ENCODE measurements at places on chromosomes 1 and 21.

GRCh38 chr1:230759369-230760065 is 12.3 kb downstream of the CAPN9 start:
- no peak for DNase-seq

DNA sequence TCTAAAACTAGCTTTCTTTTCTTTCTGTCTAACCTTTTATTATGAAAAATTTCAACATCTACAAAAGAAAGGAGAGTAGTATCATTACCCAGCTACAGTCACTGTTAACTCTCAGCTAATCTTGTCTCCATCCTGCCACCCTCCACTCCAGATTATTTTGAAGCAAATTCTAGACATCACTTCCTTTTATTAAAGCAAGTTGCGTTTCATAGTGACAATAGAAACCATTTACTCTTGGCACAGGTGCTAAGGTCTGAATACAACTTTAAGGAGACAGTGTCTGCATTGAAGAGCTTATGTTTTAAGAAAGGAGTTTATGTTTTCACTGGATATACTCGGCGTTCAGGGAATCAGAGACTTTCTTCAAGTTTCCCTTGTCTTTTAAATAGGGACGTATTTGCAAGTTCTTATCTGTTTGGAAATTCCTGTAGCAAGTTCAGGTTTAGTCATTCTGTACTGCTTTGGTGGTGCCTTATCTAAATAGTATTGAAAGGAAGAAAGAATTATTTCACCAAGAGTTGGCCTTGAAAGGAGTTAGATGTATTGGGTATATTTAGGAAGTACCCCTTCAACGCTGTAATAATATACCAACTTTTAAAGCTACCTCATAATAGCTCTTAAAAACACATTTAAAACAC is 42.7 kb downstream of the ITSN1 start:
- no peak for DNase-seq

DNA sequence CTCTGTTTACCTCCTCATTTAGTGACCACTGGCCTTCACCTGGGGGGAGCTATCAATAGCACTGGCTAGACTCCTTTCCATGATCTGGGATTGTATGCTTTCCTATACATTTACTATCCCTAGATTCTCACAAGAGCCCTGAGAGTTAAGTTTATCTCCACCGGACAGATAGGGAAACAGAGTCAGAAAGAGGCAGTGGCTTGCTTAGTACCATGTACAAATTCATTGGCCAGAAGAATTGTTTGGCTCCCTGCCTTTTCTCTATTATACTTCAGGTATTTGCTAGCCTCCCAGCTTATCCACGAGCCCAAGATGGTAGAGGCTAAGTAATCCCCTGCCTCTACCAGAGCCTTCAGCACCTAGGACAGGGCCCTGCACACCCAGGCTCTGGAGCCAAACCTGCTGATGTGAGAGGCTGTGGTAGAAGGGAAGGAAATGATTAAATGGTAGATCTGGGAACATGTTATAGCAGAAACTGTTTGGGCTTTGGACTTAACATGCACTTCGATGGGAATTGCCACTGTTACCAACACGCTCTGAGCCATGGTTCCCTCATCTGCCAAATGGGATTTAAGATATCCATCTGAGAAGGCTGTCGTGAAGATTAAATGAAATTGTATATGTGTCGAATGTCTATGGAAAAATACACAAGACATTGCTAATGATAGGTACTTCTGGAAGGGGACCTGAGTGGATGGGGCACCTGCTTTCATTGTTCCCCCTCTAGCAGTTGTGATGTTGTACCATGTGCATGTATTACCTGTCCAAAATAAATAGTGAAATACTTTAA is 3.1 kb upstream of the BLACAT1 start:
- DNase-seq, result peak; percentile 34

- no peak for DNase-seq
Observed at GRCh38 chr1:68229650-68230483, 2.5 kb downstream of the WLS start.

- no peak for DNase-seq
Observed at GRCh38 chr1:234565132-234565531, 44.8 kb downstream of the IRF2BP2 start.

GRCh38 chr1:236311040-236311439 is 29.3 kb upstream of the ERO1B start:
- DNase-seq, result no peak

DNA sequence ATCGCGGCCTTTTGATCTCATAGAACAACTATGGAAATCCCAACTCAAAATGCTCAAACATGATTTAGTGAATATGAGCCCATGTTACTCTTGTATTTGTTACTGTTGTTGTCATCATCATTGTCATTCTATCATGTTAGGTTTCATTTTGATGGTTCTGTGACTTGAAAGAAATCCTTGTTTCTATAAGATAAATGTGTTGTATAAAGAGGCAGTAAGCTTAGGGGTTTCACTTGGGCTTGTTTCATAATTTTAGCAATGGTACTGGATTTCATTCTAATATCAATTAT is 15.3 kb upstream of the GBP5 start:
- DNase-seq, result no peak

- DNase-seq, result no peak
Observed at GRCh38 chr21:17658931-17659330, 46.2 kb upstream of the BTG3 start.

- no peak for DNase-seq
Observed at GRCh38 chr1:193388683-193389082, 202.3 kb upstream of the B3GALT2 start.

GRCh38 chr1:213122514-213122929 is 71.5 kb downstream of the RPS6KC1 start:
- peak; percentile 41 for DNase-seq

DNA sequence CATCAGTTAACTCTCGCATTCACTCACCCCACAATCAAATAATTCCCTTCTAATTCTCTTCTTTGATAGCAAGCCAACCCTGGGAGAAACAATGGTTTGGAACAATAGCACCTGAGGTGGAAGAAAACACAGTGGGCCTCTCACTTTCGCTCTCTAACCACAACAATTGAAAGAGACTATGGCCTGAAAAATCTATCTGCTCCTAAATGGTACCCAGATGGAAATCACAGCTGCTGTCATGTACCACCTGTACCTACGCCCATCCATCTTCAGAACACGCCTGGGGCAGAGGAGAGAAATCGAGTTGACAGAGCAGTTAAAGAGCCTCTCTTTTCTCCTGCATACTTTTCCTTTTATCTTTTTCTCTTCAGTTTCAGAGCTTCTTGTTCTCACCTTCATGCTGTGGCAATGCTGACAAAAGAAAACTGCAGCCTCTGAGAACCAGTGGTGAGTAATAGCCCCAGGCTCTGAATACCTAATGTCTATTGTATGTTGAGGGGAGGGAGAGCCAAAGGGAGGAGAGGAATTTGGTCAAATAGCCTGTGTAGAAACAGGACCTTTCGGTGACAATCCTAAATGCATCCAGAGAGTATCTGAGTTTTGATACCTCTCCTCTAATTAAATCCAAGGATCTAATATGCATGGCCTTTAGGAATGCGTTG is 57.7 kb downstream of the ZC3H11B start:
- DNase-seq, result no peak

- no peak for DNase-seq
Observed at GRCh38 chr1:225755671-225756319, 21.8 kb upstream of the SRP9 start.

GRCh38 chr1:68383092-68383491 is 66.7 kb downstream of the RPE65 start:
- no peak for DNase-seq

DNA sequence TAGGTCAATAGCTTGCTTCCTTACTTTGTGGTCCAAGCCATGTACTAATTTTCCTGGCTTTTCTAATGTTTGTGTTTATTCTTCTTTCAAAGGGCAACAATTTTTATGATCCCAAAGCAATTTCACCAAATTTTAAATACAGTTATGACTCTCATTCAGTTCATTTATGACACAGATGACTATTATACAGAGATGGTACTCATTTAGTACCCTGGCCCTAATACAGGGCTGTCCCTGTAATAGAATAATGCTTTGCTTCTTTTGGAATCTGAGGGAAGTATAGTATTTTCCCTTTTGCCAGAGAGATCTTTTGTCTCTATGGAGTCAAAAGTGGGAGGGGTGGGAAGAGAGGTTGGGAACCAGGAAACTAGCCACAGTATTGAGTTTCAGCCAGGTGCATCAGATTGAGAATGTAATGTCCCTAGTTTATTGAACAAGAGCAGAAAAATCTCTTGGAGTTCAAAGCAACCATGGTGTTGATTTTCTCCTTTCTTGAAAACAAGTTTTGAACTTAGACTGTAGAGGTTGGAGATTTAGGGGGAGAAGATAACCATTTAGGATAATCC is 20.4 kb downstream of the DENND2D start:
- DNase-seq, result no peak
